H1 (cell line): ENCODE measurements at places on chromosomes 5 and 9. TPM values are rescaled to one million over a fixed set of nuclear protein-coding genes. Genes with fewer than 3 reads are reported as not detected.

The MEIKIN gene
- not detected in 2 replicates for total RNA-seq

The ATG10 gene
- total RNA-seq: 8.8 and 9.4 TPM in 2 replicates

The AK1 gene
- 35.9 and 37.9 TPM in 2 replicates for total RNA-seq

The SLC46A2 gene
- total RNA-seq: not detected in 2 replicates

The GPX8 gene
- total RNA-seq: 55.5 and 60.4 TPM in 2 replicates

The HTR1A gene
- 3.8 and 4.7 TPM in 2 replicates for total RNA-seq

GRCh38 chr5:36740259-36740898, 134.0 kb downstream of the SLC1A3 start:
- peaks cover 10% of the 10 kb centered on the region for H3K4me1 ChIP-seq
- H3K27ac ChIP-seq: no peak overlapping the region; the same call in 1 of the 2 replicates

DNA sequence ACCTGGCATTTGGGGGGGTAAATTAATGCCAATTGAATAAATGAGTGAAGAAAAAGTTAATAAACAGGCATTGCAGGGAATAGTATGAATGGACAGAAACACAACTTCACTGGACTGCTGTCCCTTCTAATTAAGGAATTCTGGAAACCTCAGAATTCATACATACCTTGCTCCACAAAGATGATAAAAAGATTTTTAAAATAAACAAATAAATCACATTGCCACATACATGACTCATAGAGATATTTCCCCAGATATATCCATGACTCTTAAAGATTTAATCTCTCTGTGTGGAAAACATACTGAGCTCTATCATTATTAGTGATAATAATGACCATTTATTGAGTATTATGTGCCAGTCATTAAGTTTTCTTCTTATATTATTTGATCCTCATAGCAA, 469.0 kb upstream of the MEF2C start:
- H3K27me3 ChIP-seq: no peaks in the 10 kb centered on the region
- DNase-seq: no peak
- H3K4me3 ChIP-seq: no peak overlapping the region
- H3K36me3 ChIP-seq: no peaks in the 10 kb centered on the region

DNA sequence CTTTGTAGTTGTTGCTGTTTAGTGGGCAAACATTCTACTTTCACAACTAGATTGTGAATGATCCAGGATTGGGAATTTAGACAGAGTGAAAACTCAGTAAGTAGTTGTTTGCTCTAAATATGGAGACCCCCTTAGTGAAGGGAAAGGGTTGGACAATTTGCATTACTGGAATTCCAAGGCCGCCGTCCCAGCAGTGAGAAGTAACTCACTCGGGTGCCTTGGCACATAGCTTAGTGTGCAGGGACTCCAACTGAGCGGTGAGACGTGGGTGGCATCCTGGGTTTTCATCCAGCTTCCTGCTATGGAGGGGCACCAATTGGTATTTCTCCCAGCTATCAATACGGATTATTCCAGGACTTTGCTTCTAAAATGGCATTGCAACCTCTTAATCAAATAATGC, 69.7 kb upstream of the FCN1 start:
- H3K36me3 ChIP-seq: no peaks in the 10 kb centered on the region
- no peaks in the 10 kb centered on the region for H3K27me3 ChIP-seq
- H3K4me1 ChIP-seq: no peaks in the 10 kb centered on the region
- no peak for DNase-seq
- H3K27ac ChIP-seq: no peak overlapping the region

GRCh38 chr9:88947581-88948573, 43.4 kb upstream of the S1PR3 start:
- DNase-seq: no peak
- H3K36me3 ChIP-seq: no peaks in the 10 kb centered on the region
- no peaks in the 10 kb centered on the region for H3K27me3 ChIP-seq
- no peak overlapping the region for H3K27ac ChIP-seq

DNA sequence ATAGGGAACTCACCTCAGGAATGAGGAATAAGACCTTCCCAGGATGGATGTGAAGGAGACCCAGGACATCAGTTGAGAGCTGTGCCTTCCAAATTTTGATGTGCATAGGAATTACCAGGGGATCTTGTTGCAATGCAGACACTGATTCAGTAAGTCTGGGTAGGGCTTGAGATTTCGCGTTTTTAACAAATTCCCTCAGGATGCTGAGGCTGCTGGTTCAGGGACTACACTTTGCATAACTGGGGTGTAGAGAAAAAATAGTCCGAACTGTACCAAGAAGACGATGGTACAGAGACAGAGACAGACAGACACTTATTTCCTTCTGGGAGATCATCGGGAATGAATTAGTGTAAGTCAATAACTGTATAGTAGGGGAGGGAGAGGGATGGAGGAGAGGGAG, 82.3 kb upstream of the FREM1 start:
- H3K27me3 ChIP-seq: no peaks in the 10 kb centered on the region; the same call in 1 of the 2 replicates
- H3K36me3 ChIP-seq: no peaks in the 10 kb centered on the region
- peak overlapping the region; percentile 72 for H3K4me3 ChIP-seq
- no peaks in the 10 kb centered on the region for H3K4me1 ChIP-seq

- no peak overlapping the region for H3K4me3 ChIP-seq
- no peaks in the 10 kb centered on the region for H3K27me3 ChIP-seq
- H3K4me1 ChIP-seq: no peaks in the 10 kb centered on the region
- DNase-seq: no peak
- H3K27ac ChIP-seq: no peak overlapping the region
Observed at GRCh38 chr5:50836356-50836755, 169.9 kb downstream of the PARP8 start.

DNA sequence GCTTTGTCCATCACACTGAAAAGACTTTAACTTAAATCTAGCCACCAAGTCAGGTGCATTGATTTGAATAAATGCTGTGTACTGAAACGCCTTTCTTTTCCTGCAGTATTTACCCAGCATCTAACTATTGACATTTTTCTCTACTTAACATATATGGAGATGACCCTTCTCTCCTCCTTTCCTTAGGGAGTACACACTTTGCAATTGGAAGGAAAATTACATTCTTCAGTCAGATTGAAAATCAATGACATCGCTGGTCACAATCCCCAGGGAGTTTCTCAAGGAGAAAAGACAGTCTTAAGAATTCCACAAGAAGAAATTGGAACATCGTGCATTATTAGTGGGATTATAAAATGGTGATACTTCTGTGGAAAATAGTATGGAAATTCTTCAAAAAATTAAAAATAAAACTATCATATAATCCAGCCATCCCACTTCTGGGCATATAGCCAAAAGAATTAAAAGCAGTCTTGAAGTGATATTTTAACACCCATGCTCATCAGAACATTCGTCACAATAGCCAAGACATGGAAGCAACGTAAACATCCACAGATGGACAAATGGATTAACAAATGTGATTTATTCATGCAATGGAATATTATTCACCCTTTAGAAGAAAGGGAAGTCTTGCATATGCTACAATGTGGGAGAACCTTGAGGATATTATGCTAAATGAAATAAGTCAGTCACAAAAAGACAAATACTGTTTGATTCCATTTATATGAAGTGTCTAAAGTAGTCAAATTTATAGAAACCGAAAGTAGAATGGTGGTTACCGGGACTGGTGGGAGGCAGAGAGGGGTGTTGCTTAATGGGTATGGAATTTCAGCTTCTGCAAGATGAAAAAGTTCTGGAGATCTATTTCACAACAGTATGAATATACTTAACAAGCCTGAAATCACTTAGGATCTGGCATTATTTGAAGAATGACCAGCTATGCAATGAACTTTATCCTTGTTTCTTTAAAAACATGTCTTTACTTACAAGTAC, 14.3 kb upstream of the FREM1 start:
- H3K27ac ChIP-seq: no peak overlapping the region
- no peaks in the 10 kb centered on the region for H3K27me3 ChIP-seq
- H3K36me3 ChIP-seq: no peaks in the 10 kb centered on the region
- DNase-seq: no peak
- no peaks in the 10 kb centered on the region for H3K4me1 ChIP-seq

DNA sequence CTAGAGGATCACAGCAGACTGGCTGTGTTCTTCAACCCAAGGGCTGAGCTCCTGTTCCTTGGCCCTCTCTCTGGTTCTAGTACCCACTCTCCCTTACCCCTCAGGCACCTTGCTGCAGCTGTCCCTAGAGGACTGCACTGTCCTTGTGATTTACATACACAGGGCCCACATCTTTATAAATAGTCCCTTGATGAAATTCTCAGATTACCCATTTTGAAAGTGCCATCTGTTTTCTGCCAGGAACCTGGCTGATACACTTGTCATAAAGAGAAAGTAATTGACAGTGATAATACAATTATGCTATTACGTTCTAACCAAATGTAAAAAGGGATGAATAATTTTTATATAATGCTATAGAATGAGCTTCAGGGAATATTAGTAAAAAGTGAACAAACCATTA, 16.5 kb upstream of the SPARC start:
- H3K27me3 ChIP-seq: no peaks in the 10 kb centered on the region
- no peaks in the 10 kb centered on the region for H3K36me3 ChIP-seq
- no peak overlapping the region for H3K27ac ChIP-seq
- no peaks in the 10 kb centered on the region for H3K4me1 ChIP-seq

GRCh38 chr5:3377831-3378230, 217.8 kb upstream of the IRX1 start:
- H3K4me1 ChIP-seq: no peaks in the 10 kb centered on the region
- H3K27ac ChIP-seq: no peak overlapping the region
- no peak for DNase-seq
- no peaks in the 10 kb centered on the region for H3K27me3 ChIP-seq
